K562 (cell line): ENCODE measurements at places on chromosomes 5 and 9. TPM values are rescaled to one million over a fixed set of nuclear protein-coding genes. Genes with fewer than 3 reads are reported as not detected.

DNA sequence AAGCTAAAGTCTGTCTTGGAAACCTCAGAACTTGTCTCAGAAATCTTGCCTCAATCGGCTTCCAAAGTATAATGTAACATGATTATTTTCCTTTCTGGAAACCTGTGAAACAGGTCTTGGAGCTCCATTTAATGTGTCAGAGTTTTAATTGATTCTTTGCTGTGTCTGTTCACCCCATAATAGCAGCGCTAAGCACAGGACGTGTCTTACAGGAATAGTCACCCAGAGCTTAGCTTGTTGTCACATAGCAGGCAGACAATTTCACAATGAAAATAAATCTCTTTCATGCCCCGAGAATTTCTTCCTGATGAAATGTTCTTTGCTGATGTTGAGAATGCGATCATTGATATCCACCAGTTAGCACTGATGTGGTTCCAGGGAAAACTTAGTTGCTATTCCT lies 40.2 kb upstream of the PTPN3 start:
- no peak for DNase-seq

- DNase-seq, result no peak
Measured at GRCh38 chr9:127500399-127500798, 49.1 kb downstream of the LRSAM1 start.

- DNase-seq, result no peak
Measured at GRCh38 chr5:133831491-133832224, 136.8 kb downstream of the C5orf15 start.

DNA sequence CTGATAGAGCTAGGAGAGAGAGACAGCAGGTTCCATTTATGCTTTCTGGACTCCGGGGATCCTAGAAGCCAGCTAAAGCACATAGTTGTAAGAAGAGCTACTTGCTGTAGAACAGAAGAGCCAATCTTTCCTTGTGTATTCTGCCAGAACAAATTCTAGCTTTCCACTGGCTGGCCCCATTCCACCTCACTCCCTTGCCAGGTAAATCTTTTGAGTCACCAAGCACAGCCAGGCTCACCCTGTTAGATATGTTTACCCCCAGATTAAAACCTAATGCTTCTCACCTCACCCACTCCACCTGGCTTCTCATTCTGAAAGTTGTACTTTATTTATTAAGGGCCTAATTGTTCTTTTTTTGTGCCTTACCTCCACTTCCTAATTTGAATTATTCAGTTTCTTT lies 48.9 kb upstream of the CHD1 start:
- DNase-seq, result no peak

- peak; percentile 72 for DNase-seq
Measured at GRCh38 chr9:124495126-124496074, 11.8 kb downstream of the NR5A1 start.

- no peak for DNase-seq
Measured at GRCh38 chr9:16598316-16598715, 272.2 kb downstream of the BNC2 start.

DNA sequence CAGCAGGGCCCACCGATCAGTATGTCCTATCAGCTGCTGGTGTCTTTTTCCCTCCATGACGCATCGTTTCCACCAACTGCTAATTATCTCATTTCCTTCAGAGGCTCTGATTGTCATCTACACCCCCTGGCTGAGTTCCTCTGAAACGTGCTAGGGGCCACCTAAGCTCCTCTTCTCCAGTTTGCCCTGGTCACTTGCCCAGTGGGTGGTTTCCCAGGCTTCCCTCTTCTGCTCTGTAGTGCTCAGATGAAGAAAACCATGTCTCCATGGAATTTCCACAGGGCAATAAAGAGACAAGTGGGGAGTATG lies 65.3 kb downstream of the TSTD2 start:
- DNase-seq, result peak; percentile 69

GRCh38 chr9:21404146-21404545 lies 4.8 kb upstream of the IFNA8 start:
- DNase-seq, result no peak

Gene SPINK13
- not detected in 2 replicates for total RNA-seq

Gene PCDHGB5
- total RNA-seq, result 0.18 and 0.29 TPM in 2 replicates

Gene IL3
- total RNA-seq, result not detected in 2 replicates

Gene SPOCK1
- total RNA-seq, result 0.35 TPM in 1 of 2 replicates, not detected in the other

Gene WDR41
- 43.0 and 45.3 TPM in 2 replicates for total RNA-seq
